ENCODE measurements at places on chromosomes 3 and 15. TPM values are rescaled to one million over a fixed set of nuclear protein-coding genes. Genes with fewer than 3 reads are reported as not detected.

CYP8B1 gene
- total RNA-seq: not detected

FANCI gene
- 5.3 TPM for total RNA-seq

PLA2G4E gene
- 0.14 TPM for total RNA-seq

GOLGA6L7 gene
- total RNA-seq: not detected

NAALADL2 gene
- total RNA-seq: 0.34 TPM

ACAA1 gene
- 54.7 TPM for total RNA-seq

OIP5 gene
- total RNA-seq: 0.28 TPM

PLSCR2 gene
- total RNA-seq: 0.28 TPM

MYO1E gene
- 74.5 TPM for total RNA-seq

DNAH1 gene
- 1.9 TPM for total RNA-seq

SERPINI1 gene
- total RNA-seq: 2.7 TPM

ZNF502 gene
- 6.2 TPM for total RNA-seq

KNG1 gene
- not detected for total RNA-seq

HRG gene
- not detected for total RNA-seq

UPK1B gene
- 20.1 TPM for total RNA-seq

ALDH1A2 gene
- 0.85 TPM for total RNA-seq

EPHB3 gene
- 11.3 TPM for total RNA-seq

GOLGA8G gene
- total RNA-seq: 0.07 TPM

SPSB4 gene
- total RNA-seq: 0.34 TPM

EFHB gene
- under 0.01 TPM for total RNA-seq

MKRN3 gene
- 3.4 TPM for total RNA-seq

PARP15 gene
- 0.21 TPM for total RNA-seq

NMNAT3 gene
- total RNA-seq: 6.8 TPM

MON1A gene
- 17.1 TPM for total RNA-seq

KLF15 gene
- 3.4 TPM for total RNA-seq

EIF2A gene
- total RNA-seq: 164 TPM

RBM5 gene
- 103 TPM for total RNA-seq

GOLGA6L1 gene
- not detected for total RNA-seq

EDEM1 gene
- total RNA-seq: 69.8 TPM

TRPM1 gene
- total RNA-seq: 0.68 TPM

FGF12 gene
- 0.14 TPM for total RNA-seq

FBXL22 gene
- 0.28 TPM for total RNA-seq

SIDT1 gene
- 2.3 TPM for total RNA-seq

CTXND1 gene
- total RNA-seq: not detected

CHRNA7 gene
- 0.50 TPM for total RNA-seq

FANCD2OS gene
- total RNA-seq: not detected

SEMA7A gene
- total RNA-seq: 14.0 TPM

SLC2A2 gene
- not detected for total RNA-seq

MCF2L2 gene
- total RNA-seq: 0.68 TPM

HTR3E gene
- not detected for total RNA-seq

TRIP4 gene
- 12.3 TPM for total RNA-seq

MYZAP gene
- total RNA-seq: 1.4 TPM

Data from nasal cavity respiratory epithelium epithelial cell of viscerocranial mucosa (primary cell).